Activated CD4-positive, alpha-beta T cell treated with anti-CD3 and anti-CD28 coated beads, Interleukin-2, amount 50 U/mL, for 4 hours (primary cell): ENCODE measurements at places on chromosomes 12 and 14.

DNA sequence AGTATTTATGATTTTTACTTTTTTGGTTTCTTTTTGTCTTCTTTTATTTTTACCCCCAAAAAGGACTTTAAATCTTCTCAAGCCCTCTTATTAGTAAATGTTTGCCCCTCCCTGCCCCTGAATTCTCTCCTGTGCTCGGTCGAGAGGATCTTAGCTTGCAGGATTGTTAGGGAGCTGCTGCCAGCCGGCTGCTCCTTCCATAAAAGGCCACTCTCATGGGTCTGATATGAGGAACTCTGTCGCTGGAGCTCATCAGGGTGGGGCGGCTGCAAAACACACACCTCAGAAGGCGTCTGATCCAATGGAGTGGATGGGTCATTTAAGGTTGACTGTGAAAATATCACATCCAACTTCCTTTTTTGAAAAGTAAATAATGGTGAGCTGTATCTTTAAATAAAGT lies 8.5 kb downstream of the LTBR start:
- DNase-seq: no peak

GRCh38 chr12:112283546-112283945 lies 98.7 kb downstream of the HECTD4 start:
- no peak for DNase-seq

- no peak for DNase-seq
Measured at GRCh38 chr12:51183816-51184215, 10.9 kb upstream of the TFCP2 start.

GRCh38 chr12:96883571-96883970 lies 23.5 kb upstream of the NEDD1 start:
- DNase-seq: no peak

GRCh38 chr12:32889011-32889760 lies 7.4 kb downstream of the PKP2 start:
- DNase-seq: no peak
